ENCODE measurements at places on chromosomes 11 and 22.

DNA sequence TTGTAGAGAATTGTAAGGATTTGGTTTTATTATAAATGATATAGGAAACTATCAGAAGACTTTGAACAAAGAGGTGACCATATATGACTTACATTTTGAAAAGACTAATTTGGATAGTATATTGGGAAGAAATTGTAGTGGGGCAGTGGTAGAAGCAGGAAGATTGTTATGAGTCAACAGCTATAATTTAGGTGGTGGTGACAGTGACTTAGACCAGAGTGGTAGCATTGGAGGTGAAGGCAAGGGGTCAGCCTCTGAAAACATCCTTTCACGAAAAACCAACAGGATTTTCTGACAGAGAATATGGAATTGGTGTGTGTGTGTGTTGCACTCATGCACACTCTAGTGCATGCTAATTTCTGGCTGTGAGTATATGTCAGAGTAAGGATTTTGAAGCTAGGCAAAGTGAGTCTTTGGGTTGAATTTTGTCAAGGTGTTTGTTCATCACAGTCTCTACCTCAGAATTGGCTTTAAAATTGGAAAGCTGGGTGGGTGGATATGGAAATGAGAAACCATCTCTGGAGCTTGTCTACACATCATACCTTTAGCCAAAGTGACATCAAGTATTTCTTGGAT lies 8.2 kb upstream of the HBE1 start:
- DNase-seq = no peak

DNA sequence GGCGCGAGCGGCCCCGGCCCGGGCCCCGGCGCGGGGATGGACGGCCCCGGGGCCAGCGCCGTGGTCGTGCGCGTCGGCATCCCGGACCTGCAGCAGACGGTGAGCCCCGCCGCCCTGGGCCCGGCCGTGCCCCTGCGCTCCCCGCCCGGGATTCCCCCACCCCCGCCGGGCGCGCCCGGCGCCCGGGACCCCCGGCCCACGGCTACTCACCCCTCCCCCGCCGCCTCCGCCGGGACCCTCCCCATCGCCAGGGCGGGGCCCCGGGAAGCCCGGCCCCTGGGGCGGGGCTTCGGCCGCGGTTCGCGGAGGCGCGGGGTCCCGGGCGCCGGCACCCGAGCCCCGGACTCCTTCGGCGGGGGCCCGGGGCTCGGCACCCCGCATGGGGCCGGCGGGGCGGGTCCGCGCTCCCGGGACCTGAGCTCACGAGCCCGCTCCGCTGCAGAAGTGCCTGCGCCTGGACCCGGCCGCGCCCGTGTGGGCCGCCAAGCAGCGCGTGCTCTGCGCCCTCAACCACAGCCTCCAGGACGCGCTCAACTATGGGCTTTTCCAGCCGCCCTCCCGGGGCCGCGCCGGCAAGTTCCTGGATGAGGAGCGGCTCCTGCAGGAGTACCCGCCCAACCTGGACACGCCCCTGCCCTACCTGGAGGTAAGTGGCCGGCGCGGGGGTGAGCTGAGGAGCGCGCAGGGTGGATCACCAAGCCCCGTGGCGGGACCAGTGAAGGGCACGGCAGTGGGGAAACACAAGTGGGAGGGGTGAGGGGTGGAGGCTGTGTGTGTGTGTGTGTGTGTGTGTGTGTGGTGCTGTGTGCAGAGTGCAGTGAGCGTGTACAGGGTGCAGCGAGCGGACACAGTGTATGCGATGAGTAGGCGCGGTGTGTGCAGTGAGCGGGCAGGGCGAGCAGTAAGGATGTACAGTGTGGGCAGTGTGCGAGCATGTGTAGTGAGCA lies 2.3 kb downstream of the SHANK3 start:
- peak; percentile 36 for DNase-seq

DNA sequence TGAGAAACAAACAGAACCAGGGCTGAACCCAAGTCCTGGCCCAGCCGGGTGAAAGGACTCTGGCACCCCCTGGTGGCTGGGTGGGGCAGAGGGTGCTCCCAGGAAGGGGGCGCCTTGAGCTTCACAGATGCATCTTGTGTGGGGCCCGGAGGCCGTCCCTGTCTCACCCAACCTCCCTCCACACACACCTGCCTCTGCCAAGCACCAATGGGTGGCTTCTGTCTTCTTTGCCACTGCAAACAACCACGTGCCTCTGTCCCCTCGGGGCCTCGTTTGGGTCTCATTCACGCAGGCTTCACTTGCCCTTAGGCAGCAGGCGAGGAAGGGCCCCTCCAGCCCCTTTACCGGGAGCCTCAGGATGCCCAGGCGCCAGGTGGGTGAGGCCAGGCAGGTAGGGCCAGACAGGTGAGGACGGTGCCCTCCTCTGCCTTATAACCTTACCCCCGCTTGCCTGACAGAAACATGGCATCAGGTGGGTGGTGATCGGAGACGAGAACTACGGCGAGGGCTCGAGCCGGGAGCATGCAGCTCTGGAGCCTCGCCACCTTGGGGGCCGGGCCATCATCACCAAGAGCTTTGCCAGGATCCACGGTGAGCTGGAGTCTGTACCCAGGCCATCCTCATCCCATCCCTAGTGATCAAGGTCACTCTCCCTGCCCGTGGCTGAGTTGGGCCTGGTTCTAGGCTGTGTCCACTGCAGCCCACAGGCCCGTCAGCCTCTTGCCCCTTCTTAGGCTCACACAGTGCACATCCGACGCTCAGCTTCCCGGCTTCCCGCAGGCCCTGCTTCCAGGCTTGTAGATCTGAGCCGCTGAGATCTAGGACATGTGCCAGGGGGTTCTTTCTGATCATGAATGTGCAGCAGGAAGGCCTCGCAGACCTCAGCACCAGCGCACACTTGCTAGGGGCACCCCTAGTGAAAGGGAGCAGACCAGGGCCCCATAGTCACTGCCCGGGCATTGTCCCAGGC lies 17.2 kb downstream of the POLR3H start:
- DNase-seq = no peak

GRCh38 chr22:37462436-37462835 lies 23.7 kb downstream of the MFNG start:
- DNase-seq = no peak

GRCh38 chr11:114063829-114064201 lies 4.3 kb downstream of the ZBTB16 start:
- DNase-seq = no peak

- DNase-seq = no peak
Measured at GRCh38 chr11:58726737-58727414, 4.9 kb downstream of the GLYAT start.

- DNase-seq = no peak
Measured at GRCh38 chr22:48627203-48627602, 1200.5 kb downstream of the BRD1 start.

DNA sequence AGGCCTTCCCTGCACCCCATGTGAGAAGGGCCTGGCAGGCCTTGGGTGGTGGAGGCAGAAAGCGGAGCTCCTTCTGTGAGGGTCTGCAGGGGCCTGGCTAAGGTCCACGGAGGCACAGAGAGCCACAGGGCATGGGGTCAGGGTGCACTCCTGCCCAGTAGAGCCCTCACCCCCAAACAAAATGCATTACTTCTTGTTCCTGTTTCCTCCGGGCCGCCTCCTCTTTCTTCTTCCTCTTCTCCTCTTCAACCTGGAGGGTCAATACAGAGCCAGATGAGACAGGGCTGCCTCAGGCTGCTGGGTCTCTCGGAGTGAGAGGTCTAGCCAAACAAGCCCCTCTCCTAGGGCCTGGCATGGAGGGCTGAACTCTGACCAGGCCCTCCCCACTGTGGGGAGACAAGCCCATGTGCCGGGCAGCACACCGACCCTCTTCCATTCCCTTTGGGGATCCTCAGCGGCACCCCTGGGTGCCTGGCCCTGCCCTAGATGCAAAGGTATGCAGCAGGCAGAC lies 10.3 kb upstream of the NAP1L4 start:
- no peak for DNase-seq

GRCh38 chr11:103398829-103399228 lies 289.6 kb downstream of the DYNC2H1 start:
- DNase-seq = no peak

DNA sequence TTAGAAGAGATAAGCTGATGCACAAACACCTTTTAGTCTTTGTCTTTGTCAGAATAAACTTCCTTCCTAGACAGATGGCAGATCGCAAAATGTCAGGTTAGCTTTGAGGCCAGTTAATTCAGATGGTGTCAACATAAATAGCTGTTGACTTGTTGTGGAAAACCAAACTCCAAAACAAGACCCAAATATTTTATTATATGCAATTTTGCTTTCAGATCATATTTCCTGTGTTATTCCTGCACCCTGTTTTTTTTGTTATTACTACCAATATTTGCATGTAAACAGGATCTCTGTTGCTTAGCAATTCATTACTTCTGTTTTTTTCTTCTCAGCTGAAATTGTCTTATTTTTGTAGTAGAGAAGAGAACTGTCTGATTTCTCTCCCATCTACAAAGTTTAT lies 316.0 kb downstream of the ETS1 start:
- DNase-seq = no peak

DNA sequence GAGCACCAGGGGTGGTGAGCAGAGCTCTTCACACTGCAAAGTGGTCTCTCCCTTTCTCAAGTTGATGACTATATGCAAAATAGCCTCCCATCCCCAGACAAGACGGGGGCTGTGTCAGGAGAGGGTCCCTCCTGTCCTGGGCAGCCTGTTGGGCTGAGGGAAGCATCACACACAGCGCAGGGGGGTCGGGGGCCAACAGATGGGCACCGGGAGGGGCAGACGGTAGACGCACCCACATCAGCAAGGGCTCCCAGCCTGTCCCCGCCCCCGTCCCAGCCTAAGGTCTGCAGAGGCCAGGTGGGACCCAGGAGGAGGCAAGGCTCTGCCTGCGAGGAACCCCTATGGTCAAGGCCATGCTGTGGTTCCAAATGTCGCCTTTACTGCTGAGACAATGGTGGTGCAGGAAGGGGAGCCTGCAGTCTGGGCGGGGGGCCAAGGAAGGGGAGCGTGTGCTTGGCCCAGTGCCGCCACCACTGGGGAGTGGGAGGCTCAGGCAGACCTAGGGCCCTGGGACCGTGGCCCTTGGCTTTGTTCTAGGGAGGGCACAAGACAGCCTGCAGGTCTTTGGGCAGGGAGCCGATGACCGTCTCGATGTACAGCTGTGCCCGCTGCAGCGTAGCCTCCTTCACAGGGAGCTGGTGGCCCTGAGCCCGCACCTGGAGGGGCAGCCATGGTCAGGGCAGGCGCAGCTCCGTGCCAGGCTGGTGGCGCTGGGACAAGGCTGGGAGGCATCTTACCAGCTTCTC lies 4.3 kb upstream of the PLXNB2 start:
- no peak for DNase-seq

- no peak for DNase-seq
Measured at GRCh38 chr11:18650353-18650752, 16.2 kb upstream of the SPTY2D1 start.

GRCh38 chr11:130711193-130711592 lies 205.1 kb downstream of the SNX19 start:
- DNase-seq = no peak

GRCh38 chr22:37184816-37185541 lies 3.1 kb downstream of the C1QTNF6 start:
- no peak for DNase-seq

DNA sequence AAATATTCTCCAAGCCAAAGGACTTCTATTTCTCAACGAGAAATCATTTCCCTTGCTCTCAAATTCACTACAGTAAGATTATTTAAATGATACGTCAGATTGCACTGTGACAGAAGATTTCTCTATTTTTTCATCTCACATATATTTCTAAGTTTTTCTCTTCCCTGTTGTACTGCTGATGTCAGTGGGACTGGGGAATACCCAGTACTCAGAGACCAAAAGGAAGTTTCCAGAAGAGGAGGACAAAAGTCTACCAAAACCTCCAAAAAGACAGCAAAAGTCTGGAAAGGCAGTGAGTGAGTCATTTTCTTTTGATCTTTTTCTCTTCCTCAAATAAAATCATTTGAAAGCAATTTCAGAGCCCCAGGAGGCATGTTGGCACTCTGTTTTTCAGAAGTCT lies 149.8 kb upstream of the PITPNB start:
- no peak for DNase-seq

GRCh38 chr22:42686756-42687491 lies 33.7 kb downstream of the A4GALT start:
- no peak for DNase-seq

DNA sequence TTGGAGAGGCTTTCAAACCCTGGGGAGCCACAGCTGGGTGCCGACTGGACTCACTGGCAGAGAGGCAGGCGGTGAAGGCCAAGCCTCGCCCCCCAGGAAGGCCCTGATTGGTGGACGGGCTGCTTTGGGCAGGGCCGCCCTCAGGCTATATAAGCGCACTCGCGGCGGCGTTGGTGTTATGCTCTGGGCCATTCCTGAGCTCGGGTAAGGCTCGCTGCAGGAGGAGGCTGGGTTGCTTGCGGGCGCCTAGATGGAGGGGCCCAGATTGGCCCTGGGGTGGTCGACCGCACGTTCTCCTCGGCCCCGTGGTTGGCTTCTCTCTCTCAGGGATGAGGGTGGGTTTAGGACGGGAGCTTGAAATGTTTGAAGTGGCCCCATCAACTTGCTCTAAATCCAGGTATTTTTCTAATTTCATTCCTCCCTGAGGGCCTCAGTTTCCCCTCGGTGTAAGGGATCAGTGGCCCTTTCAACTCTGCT lies at the start of gene SPDYC:
Gene SPDYC (plus strand): TSS at position 176 of the 477 bp plus-strand sequence. CDS start 1,125 bp downstream, outside the sequence.
- no peak for DNase-seq

- DNase-seq = no peak
Measured at GRCh38 chr11:16895306-16895705, 118.9 kb downstream of the PLEKHA7 start.

GRCh38 chr22:27594020-27594419 lies 207.5 kb downstream of the MN1 start:
- DNase-seq = no peak

GRCh38 chr11:44949160-44950030 lies 1.3 kb downstream of the TP53I11 start:
- DNase-seq = no peak

DNA sequence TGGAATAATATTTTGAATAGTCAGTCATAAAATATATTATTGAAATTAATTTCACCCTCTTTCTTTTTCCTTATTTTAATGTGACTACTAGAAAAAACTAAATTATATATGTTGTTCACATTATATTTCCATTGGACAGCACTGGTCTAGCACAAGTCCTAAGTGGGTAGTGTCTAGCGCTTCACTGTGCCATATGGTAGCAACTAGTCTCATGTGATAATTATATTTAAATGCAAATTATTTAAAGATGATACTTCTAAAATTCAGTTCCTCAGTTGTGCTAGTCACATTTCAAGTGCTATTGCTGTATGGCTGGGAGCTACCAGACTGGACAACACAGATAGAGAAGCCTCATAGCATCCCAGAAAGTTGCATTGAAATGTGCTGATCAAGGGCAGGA lies 19.1 kb upstream of the LDLRAD3 start:
- DNase-seq = no peak

- no peak for DNase-seq
Measured at GRCh38 chr22:27131346-27131745, 474.0 kb downstream of the MIAT start.

DNA sequence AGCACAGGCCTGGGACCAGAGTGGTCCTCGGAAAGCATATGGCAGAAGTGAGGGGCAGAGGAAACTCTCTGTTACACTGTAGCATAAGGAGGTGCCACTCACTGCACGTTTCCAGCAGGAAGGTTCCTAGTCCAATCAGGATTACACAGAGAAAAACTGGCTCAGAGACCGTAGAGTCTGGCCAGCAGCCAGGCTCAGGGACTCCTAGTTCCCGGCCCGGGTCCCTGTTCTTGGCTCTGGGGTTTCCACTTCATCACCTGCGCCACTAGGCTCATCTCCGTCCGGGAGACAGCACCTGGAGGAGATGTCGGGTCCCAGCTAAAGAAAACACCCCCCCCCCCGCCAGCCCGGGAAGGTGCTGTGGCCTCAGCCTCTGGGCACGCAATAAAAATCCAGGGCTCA lies 1.1 kb downstream of the TTLL12 start:
- DNase-seq = no peak

- DNase-seq = no peak
Measured at GRCh38 chr22:37681001-37681424, 5.1 kb upstream of the NOL12 start.

GRCh38 chr11:119222308-119222707 lies 16.2 kb downstream of the CBL start:
- peak; percentile 54 for DNase-seq

All from dermis microvascular lymphatic vessel endothelial cell (primary cell).